Stimulated activated CD8-positive, alpha-beta memory T cell treated with anti-CD3 and anti-CD28 coated beads, Interleukin-4, amount 100 ng/mL, for 24 hours (primary cell): ENCODE measurements at places on chromosomes 6 and 20.

GRCh38 chr6:163386329-163386908 is 28.1 kb upstream of the QKI start:
- DNase-seq = no peak

- peak; percentile 33 for DNase-seq
Measured at GRCh38 chr6:149566410-149567193, 427 bp downstream of the GINM1 start.

DNA sequence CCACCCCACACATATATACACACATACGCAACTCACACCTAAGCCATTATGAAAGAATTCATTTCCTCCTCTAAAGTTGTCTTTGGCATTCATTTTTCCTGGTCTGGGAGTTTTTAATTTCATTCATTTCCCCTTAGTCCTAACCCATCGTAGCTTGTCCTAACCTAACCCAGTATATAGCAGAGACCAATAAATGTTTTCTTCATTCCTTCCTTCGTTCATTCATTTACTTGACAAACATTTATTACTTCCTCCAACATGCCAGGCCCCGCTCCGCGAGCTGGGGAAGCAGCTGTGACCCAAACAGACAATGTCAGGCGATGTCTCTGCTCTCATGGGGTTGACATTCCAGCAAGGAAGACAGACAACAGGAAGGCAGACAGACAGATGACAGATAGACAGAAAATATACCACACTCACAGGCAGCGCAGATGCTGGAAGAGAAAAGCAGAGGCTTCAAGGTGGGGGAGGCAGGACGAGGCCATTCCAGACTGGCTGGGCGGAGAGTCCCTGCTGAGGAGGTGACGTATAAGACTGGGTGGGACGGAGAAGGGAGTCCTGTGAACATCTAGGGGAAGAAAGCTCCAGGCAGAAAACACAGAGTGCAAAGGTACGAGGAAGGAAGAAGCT is 33.7 kb upstream of the SIRPA start:
- no peak for DNase-seq

GRCh38 chr6:145427232-145427631 is 308.1 kb downstream of the EPM2A start:
- DNase-seq = no peak

DNA sequence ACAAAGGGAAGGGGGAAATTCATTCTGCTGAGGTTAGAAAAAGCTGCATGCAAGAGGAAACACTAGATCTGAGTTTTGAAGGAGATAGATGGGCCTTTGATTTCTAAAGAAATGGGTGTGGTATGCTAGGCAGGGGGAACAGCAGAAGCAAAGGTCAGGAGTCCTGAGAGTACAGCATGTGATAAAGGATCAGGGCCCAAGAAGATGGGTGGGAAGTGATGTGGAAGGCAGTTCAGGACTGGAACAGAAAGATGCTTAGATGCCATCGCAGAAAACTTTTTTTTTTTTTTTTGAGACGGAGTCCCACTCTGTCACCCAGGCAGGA is 126.2 kb downstream of the ALDH8A1 start:
- no peak for DNase-seq

- no peak for DNase-seq
Measured at GRCh38 chr20:18079756-18080353, 22.1 kb upstream of the OVOL2 start.

- no peak for DNase-seq
Measured at GRCh38 chr6:73515204-73515655, 5.6 kb downstream of the EEF1A1 start.

DNA sequence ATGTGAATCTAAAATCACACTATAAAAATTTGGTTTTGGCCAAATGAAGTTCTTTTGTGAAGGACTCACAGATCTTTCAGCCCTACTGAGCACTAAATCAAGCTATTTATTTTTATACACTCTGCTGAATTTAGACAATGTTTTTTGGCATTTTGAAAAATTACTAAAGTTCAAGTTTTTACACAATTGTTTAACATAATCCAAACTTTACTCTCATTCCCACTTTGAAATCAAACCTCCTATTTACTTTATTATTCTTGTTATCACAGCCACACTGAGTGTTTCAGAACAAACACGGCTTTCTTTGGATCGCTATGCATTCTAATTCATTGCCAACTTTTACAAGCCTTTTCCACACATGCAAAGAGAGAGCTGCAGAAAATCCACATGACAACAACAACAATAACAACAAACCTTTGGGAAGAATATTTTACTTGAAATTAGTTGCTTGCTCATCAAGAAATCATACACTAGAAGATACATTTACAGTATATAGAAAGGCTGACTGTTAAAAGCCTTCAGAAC is 49.1 kb upstream of the TMEM30A start:
- DNase-seq = no peak
